ENCODE measurements at places on chromosomes 3 and 15. TPM values are rescaled to one million over a fixed set of nuclear protein-coding genes. Genes with fewer than 3 reads are reported as not detected.
A peak's percentile ranks its signal among the peaks of the same experiment; 100 is the strongest.

- no peak for DNase-seq
Measured at GRCh38 chr15:68580883-68581155, 2.0 kb downstream of the CORO2B start.

DNA sequence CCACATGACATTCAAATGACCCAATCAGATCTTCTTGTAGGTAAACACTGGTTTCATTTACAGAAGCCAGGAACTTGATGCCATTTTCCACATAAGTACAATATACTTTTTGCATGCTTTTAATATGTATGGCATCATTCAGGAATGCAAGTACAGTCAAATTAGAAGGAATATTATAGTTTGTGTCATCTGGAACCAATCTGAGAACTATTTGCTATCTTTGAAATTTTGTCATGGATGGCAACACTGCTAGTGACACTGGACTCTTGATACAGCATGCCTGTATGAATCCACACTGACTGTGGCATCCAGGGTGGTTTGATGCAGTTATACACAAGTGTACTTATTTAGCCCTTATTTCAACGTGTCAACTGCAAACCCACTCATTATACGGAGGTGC, 141.6 kb downstream of the EBLN2 start:
- no peak for DNase-seq

The CCR5 gene
- 8.3 TPM for total RNA-seq

DNA sequence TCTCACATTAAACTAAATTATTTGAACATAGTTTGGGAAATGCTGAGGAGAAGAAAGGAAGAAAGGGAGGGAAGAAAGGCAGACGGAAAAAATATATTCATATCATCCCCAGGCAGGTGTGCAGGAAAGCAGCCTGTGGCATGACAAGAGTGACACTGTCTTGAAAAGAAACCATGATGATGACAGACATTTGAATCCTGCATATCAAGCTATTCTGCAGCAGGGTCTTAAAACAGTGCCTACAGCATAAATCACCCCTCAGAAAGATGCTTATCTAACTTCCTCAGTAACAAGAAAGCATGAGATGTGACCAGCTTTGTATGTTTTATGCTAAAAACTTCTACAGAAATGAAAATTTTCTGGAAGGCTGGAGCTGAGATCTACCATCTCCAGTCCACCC, 144.5 kb upstream of the GRM7 start:
- DNase-seq: no peak

- DNase-seq: no peak
Measured at GRCh38 chr3:161890147-161890625, 393.6 kb downstream of the OTOL1 start.

The CCR9 gene
- 4.0 TPM for total RNA-seq

- DNase-seq: no peak
Measured at GRCh38 chr15:89409184-89410038, 74.8 kb upstream of the POLG start.

GRCh38 chr3:37145611-37146010, 28.8 kb downstream of the LRRFIP2 start:
- DNase-seq: no peak

GRCh38 chr3:33128706-33129105, 14.9 kb downstream of the CRTAP start:
- DNase-seq: no peak

The RASGRP1 gene
- total RNA-seq: 121 TPM

The TMEM44 gene
- total RNA-seq: 0.87 TPM

GRCh38 chr15:90143166-90143655, 40.9 kb upstream of the IDH2 start:
- peak; percentile 32 for DNase-seq

DNA sequence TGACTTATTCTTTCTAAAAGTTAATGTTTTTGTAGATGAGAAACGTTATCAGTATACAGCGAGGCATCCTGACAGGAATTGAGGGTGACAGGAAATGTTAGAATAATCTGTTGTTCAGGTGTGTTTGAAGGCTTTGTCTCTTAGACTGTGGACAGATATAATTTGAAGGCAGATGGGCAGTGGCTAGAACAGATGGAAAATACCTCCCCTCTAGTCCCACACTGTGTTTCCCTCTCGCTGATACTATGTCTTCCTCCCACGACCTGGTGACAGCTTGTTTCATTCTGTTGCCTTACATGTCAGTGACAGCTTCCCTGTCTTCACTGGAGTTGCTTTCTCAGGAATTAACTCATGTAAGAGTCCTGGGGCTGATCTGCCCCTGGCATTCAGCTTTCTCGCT, 125.3 kb downstream of the MYRIP start:
- no peak for DNase-seq

The PLD1 gene
- 6.2 TPM for total RNA-seq

The FAM131A gene
- total RNA-seq: 10.9 TPM

GRCh38 chr3:150902988-150903387, 2.3 kb downstream of the MINDY4B start:
- no peak for DNase-seq

DNA sequence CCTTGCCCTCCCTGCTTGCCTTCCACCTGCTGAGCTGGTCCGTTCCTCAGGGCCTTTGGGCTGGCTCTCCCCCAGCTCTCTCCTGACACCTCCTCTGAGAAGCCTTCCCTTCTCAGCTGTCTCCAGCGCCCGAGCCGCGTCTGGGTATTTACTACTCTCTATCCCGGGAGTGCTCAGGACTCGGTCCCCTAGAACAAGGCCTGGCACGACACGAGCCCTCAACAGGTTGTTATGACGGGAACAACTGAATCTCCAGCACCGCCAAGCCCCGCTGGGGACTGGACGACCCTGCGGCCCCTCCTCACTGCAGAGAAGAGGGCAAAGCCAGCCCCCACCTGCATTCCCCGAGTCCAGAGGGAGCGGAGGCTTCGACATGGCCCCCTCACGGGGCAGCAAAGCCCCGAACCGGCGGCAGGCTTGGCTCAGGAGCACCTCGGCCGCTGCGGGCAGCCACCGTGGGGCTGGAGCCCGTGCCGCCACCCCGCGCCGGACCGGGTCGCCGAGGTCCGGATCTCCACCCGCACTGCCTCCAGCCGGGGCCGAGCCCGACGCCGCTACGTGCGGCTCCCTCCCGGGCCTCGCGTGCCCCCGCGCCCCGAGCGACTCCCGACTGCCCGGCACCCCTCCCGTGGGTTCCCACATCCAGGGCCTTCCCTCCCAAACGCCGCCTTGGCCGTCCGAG, 792 bp downstream of the TPRA1 start:
- DNase-seq: no peak

DNA sequence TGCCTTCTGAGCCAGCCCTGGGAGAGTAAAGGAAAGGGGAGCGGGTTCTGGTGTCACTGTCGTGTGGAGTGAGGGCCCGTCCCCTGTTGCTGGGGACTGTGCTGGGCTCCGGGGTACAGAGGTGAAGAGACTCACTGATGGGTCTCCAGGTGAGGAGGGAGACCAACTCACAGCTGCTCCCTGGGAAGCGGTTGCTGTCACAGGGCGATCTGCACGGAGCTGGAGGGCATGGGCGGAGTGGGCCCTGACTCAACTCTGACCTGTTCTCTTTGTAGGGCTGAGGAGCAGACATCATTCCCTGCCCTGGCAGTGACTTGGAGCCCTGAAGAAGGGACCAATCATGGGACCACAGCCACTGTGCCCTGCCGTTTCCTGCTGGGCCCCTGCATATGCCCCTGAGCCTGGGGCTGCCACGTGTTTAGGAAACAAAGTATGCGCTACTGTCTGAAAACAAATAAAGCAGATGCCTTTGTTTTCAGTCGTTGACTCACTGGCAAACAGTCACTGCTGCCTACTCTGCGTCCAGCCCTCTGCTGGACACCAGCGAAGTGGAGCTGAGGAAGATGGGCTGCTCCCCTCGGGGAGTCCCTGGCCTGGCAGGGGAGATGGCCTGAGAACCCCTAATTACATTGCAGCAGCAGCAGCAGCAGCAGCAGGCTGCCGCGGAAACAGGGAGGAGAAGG, 22.9 kb upstream of the PLXNA1 start:
- DNase-seq: no peak

The ACSBG1 gene
- 0.05 TPM for total RNA-seq

- DNase-seq: no peak
Measured at GRCh38 chr3:170657312-170657711, 71.4 kb upstream of the SLC7A14 start.

GRCh38 chr15:61748529-61748928, 311.7 kb downstream of the VPS13C start:
- no peak for DNase-seq

GRCh38 chr3:183698756-183699155, 1.2 kb downstream of the YEATS2 start:
- no peak for DNase-seq

The C15orf39 gene
- total RNA-seq: 45.6 TPM

DNA sequence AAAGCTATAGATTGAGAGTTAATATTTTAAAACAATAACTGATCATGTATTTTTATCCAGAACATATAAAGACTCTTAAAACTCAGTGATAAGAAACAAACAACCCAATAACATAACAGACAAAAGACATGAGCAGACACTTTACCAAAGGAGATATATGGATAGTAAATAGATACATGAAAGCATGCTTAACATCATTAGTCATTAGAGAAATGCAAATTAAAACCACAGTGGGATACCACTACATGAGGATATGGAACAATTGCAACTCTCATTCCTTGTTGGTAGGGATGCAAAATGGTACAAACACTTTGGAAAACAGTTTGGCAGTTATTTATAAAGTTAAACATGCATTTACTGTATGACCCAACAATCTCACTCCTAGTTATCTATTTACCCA, 95.0 kb downstream of the IQCH start:
- DNase-seq: no peak

- no peak for DNase-seq
Measured at GRCh38 chr3:107077391-107077790, 299.8 kb upstream of the CCDC54 start.

GRCh38 chr15:68586274-68586961, 7.6 kb downstream of the CORO2B start:
- no peak for DNase-seq

The SCN11A gene
- total RNA-seq: not detected

DNA sequence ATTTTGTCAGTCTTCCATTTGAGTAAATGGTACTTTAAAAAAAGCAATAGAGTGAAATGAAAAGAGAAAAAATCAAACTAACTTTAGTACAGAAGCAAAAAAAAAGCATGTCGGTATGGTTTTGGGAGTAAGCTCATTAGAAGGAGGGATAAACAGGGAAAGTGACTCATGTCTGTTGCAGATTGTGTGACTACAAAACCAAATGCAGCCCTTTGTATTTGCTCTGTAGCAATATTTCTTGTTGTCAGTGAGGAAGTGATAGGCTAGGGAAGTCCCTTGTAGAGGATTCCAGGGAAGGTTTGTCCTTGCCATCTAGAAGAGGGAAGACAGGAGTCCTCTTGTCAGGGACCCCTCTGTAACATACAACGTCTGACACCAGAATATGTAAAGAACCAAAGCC, 150.5 kb upstream of the POU1F1 start:
- DNase-seq: no peak

DNA sequence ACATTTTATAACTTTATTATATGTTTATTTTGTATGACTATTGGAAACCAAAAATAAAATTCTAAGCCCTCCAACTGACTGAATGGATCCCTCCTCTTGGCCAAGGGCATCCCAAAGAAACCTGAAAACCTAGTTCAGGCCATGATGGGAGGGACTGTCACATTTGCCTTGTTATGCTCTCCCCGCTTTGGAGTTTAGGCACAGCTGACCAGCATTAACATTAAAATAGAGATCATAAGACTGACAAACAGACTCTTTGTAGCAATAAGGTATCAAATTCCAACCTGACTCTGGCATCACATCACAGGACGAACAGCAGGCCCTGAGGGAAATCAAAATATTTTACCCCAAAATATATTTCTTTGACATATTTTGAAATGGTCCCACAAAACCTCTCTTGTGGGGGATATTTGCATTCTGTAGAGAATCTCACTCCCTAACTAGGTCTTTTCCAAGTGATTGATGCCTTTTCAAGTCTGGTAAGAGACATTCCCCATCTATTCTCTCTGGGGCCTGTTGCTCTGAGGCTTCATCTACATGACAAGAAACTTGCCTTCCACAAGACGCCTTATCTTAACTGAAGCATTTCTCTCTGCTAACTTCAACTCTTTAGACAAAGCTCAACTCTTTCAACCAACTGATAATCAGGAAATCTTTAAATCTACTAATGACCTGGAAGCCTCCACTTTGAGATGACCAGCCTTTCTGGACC, 81.8 kb upstream of the PRR23E start:
- no peak for DNase-seq

The TMEM207 gene
- total RNA-seq: not detected

DNA sequence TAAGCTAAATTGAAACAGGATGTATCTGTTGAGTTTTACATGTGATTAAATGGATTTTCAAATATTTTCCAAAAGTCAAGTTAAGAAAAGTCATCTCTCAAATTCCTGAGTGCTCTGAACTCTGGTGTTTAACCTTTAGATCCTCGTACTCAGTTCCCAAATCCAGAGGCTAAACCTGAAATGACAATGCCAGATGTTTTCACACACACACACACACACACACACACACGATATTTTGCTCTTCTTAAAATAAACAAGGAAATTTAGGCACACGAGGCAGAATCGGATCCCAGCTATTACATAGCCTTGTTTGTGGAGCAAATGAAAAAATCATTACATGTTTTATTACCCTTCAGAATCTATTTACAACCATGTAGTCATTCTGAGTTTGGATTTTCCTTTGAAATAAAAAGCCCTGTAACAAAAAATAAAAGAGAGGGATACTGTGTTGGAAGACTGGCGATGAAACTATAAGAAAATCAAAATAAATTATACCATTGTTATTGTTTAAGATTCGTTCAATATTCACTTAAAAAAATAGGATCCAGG, 20.6 kb upstream of the UBE2E1 start:
- no peak for DNase-seq

GRCh38 chr3:150635076-150635475, 32.0 kb downstream of the SELENOT start:
- DNase-seq: no peak

DNA sequence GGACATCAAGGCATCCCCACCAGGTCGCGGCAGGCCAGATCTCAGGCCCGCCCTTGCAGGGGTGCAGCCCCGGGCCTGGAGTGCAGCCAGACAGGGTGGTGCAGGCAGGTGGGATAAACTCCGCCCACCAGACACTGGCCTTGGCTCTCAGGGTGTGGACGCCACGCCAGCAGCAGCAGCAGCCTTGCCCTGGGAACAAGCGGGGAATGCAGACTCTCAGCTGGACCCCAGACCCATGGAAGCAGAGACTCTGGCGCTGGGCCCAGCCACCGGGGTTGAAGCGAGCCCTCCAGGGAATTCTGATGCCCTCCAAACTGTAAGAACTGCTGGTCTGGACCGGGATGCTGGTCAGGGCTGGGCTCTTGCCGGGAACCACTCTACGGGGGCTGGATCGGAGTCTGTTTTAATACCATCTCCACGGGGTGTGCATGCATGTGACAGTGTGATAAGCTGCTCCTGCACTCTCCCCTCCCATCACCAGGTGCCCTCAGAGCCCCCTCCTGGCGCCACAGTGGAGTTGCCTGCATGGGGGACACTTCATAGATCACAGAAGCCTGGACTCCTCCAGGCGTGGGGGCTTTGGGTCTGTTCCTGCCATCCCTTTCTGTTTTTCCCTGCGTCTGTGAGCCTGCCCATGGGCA, 142.7 kb downstream of the NSMCE3 start:
- DNase-seq: no peak

The C3orf22 gene
- not detected for total RNA-seq

All from T-helper 17 cell (primary cell).